HEK293T (cell line): ENCODE measurements at places on chromosomes 1 and 21.
A peak's percentile ranks its signal among the peaks of the same experiment; 100 is the strongest.

DNA sequence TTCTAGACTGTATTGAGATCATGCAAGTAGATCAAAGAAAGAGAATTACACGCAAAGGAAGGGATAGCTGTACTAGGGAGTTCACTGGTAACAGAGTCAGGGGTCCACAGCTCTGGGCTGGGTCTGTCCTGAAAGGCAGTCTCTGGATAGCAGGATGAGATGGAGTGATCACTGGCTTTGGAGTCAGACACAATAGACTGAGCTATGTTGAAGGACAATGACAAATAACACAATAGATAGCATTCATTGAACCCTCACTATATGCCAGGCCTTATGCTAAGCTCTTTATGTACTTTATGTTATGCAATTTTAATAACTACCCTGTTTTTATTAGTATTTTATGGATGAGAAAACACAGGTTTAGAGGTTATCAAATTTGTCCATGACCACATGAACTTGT is 10.0 kb upstream of the DNAJC6 start:
- DNase-seq, result no peak

GRCh38 chr1:230173187-230173975 is 106.3 kb downstream of the GALNT2 start:
- DNase-seq, result no peak

- DNase-seq, result peak; percentile 88
Observed at GRCh38 chr1:156082309-156083091, at the start of gene MEX3A. Gene MEX3A (minus strand): TSS chr1:156082465. CDS start chr1:156081998, 467 bp downstream.

- DNase-seq, result no peak
Observed at GRCh38 chr21:46234436-46234950, 5.9 kb upstream of the LSS start.

DNA sequence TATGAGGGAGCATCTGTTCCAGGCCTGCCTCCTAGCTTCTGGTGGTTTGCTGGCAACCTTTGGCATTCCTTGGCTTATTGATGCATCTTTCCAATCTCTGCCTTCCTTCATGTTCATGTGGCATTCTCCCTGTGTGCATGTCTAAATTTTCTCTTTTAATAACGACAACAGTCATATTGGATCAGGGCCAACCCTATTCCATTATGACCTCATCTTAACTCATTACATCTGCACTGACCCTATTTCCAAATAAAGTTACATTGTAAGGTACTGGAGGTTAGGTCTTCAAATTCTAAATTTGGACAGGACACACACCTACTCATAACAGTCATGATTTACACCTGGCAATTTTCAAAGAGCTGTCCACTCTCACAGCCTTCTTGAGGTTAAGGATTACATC is 117.2 kb upstream of the FGGY start:
- DNase-seq, result no peak

DNA sequence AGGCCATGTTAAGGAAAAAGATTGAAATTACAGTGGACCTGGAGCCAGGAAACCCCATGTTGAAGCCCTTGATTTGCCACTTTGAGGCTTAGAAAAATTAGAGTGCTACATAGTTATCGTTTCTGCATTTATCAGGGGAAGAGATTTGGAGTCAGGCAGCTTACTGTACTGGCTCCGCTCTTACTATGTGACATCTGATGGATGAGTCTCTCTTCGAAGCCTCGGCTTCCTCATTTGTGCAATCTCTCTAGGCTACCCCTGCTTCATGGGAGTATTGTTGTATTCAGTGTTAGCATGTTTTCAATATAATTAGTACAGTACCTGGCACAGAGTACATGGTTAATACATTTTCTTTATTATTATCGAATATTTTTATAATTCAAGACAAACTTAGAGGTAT is 480.4 kb upstream of the USP24 start:
- no peak for DNase-seq

- DNase-seq, result no peak
Observed at GRCh38 chr1:26094076-26094669, 17.5 kb upstream of the PDIK1L start.

DNA sequence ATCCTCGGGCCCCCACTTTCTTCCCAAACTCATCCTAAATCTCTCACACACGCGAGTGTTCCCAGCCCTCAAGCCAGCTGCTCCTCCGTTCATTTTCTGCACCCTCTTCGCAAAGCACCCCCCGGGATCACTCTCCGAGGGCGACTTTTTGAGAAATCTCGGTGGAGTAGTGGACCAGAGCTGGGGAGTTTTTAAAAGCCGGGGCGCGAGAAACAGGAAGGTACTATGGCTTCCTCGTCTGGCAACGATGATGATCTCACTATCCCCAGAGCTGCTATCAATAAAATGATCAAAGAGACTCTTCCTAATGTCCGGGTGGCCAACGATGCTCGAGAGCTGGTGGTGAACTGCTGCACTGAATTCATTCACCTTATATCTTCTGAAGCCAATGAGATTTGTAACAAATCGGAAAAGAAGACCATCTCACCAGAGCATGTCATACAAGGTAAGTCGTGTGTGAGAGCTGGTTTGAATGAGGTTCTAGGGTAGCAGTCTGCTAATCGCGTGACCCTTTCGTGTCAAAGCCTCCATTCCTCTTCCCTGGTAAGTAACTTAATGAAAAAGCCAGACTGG is 800 bp downstream of the DR1 start:
- DNase-seq, result peak; percentile 27

GRCh38 chr21:38077569-38077968 is 161.3 kb upstream of the KCNJ6 start:
- DNase-seq, result no peak

GRCh38 chr1:41474490-41475271 is 9.8 kb downstream of the EDN2 start:
- no peak for DNase-seq

DNA sequence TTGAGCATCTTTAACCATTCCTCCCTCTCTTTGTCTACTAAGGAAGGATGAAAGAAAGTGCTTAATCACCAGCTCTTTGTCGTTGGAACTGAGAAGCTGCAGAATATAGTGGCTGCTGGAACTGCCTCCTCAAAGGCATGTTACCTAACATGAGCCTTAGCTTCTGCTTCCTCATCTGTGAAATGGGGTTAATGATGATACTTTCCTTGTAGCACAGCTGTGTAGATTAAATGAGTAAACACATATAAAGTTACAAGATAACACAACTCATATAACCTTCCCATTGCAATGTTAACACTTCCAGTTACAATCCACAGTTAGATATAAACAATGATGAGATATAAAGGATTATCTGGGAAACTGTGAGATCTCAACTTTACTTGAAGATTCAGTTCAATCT is 48.4 kb upstream of the ZNF326 start:
- no peak for DNase-seq

GRCh38 chr1:89547563-89548116 is 23.0 kb downstream of the LRRC8B start:
- DNase-seq, result no peak

GRCh38 chr1:215863796-215864195 is 296.7 kb downstream of the KCTD3 start:
- DNase-seq, result no peak

GRCh38 chr21:34513129-34513675 is 1.2 kb upstream of the KCNE1 start:
- no peak for DNase-seq

DNA sequence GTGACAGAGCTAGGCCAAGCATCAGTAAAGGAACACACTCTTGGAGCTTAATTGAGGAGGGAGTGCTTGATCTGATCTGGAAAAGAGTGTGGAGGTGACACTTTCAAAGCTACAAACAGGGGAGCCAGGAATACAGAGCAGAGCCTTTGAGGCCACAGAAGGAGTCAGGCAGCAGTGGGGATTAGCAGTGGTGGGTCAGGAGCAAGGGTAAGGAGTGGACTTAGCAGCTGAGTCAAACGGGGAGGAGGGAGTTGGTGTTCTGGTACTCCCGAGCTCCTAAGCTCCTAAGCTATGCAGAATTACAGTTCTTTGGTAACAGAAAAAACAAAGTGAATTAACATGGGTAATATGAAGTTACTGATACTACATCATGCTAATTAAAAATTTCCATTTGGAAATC is 14.5 kb downstream of the RAB4A start:
- no peak for DNase-seq

DNA sequence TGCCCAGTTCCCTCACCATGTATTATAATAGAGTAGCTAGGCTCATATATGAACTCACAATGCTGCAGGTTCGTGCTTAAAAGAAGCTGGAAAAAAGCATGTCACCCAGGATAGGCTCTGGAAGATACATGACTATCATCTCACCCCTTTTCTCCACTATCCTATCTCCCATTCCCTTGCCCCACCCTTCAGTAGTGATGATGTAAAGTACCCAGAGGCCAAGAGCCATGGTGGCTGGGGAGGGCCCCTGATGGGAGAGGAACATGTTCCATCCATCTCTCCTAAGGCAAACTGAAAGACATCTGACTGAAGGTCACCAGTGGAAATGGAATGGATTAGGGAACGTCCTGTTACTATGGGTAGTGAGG is 20.3 kb upstream of the RBBP5 start:
- no peak for DNase-seq

GRCh38 chr1:243264717-243265116 is 8.9 kb downstream of the SDCCAG8 start:
- DNase-seq, result no peak

DNA sequence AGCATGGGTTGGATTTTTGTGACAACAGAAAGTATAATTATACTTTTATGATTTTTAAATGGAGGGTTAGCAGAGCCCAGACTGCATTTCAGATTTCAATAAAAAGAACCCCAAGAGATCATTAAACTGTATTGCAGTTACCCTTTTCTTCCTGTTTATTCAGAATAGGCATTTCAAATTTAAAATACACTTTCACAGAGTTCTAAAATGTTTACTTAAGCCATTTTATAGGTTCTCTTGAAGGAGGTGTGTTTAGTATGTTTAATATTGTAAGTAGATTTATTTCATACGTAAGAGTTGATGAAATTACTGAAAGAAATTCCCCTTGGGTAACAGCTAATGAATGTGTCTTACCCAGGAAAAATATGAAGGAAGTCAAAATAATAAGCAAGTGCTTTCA is 17.4 kb downstream of the UAP1 start:
- DNase-seq, result no peak

GRCh38 chr1:66331658-66332547 is 202.1 kb upstream of the SGIP1 start:
- DNase-seq, result peak; percentile 78

GRCh38 chr1:224785622-224786021 is 143.9 kb upstream of the DNAH14 start:
- no peak for DNase-seq

DNA sequence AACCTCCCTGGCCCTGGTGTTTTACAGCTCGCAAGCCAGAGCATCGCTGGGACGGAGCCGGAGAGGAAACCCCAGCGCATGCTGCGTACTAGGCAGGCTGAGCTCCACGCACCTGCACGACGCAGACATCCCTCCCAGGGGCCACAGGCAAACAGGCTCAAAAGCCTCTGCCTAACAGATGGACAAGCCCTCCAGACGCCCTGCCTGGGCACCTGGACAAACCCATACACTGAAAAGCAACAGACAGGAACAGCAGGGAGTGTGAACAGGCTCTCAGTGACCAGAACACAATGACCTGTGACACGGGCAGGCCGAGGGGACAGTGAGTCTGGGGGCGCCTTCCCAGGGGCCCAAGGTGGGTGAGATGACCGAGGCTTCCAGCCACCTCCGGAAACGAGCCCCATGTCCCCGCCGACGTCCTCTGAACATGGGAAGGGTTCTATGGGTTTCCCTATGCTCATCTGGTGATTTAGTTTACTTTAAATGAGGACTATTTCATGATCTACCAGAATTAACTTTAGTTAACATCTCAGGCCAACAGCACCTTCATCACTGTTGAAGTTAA is 40.3 kb downstream of the NPHP4 start:
- no peak for DNase-seq

DNA sequence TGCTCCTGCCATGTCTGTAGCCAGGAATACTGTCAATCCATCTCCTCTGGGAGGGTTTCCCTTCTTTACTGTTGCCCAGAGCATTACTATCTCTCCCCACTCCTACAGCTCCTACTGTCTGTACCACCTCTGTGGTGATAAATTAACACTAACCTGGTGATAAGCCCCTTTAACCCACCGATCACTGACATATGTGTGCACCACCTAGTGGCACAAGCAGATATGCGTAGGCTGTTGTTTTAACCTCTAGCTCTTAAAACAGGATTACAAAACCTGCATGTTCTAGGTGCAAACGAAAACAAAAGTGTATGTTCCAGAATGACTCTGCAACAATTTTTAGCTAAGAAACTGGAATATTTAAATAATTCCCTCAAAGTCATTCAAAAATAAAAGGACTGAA is 93.9 kb upstream of the BEND5 start:
- peak; percentile 19 for DNase-seq

- no peak for DNase-seq
Observed at GRCh38 chr1:152946248-152946647, 758 bp upstream of the SPRR5 start.

- DNase-seq, result no peak
Observed at GRCh38 chr1:201647094-201647493, 108.2 kb downstream of the NAV1 start.

- no peak for DNase-seq
Observed at GRCh38 chr1:206107168-206107544, 10.0 kb downstream of the AVPR1B start.

- DNase-seq, result no peak
Observed at GRCh38 chr1:28290851-28291250, 31.5 kb downstream of the SESN2 start.

GRCh38 chr21:30101967-30102366 is 64.6 kb downstream of the CLDN17 start:
- DNase-seq, result no peak

- DNase-seq, result no peak
Observed at GRCh38 chr1:233597489-233597901, 16.4 kb upstream of the KCNK1 start.

- DNase-seq, result no peak
Observed at GRCh38 chr1:63155437-63155836, 166.9 kb upstream of the FOXD3 start.

DNA sequence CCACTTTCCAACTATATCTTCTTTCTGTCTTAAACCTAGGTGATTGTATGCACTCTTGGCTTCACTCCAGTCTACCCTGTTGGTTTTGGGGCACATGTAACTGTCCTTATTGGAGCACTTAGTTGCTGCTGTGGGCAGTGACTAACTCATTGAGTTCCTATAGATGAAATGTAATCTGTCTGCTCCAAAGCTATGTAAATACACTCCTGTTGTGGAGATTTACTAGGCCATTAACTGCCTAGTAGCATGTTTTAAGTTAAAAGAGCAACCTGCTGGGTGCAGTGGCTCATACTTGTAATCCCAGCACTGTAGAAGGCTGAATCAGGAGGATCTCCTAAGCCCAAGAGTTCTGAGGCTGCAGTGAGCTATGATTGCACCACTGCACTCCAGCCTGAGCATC is 137.6 kb downstream of the ZMYM4 start:
- DNase-seq, result no peak

- DNase-seq, result peak; percentile 66
Observed at GRCh38 chr1:26164036-26164860, 4.5 kb downstream of the C1orf232 start.

DNA sequence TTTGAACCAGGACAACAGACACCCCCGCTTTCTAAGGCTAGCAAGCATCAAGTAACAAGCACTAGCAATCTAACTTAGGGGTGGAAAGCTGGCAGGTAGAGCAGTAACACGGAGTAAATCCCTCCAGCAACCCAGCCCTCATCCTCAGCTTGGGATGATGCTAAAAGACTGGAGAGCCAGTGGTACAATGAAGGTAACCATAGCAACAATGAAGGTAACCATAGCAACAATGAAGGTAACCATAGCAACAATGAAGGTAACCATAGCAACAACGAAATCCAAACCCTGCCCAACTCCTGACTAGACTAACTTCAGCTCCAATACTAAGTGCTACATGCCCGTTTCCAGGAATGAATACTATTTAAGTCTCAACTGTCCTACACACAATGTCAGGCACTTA is 22.2 kb upstream of the EIF4G3 start:
- no peak for DNase-seq
